Stimulated activated CD8-positive, alpha-beta memory T cell treated with anti-CD3 and anti-CD28 coated beads, Interleukin-4, amount 100 ng/mL, for 1 hour (primary cell): ENCODE measurements at places on chromosomes 5 and 9.
A peak's percentile ranks its signal among the peaks of the same experiment; 100 is the strongest.

DNA sequence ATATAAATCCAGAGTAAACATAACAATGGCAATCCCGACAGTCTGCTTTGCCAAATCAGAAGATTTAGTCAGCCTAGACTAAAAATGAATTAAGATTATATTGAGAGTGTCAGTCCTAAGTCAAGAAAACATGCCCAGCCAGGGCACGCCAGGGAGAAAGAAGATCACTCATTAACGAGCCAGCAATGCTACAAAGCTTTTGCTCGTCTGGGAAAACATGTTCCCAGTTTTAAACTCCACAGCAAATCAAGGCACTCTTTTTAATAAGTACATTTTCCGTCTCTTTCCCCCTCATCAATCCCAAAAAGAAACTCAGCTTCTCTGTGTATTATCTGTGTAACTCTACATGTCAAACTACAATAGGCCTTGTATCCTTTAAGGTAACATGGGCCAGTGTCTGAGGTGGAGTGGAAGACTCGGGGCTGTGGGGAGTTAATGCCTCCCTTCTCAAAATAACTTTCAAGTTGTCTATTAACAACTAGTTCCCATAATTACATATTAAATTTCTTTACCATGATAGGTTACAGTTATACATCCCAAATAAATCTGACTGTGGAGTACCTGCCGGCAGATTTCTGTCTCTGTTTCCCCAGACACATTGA lies 40.9 kb downstream of the NFIB start:
- DNase-seq: no peak

- no peak for DNase-seq
Observed at GRCh38 chr9:13053504-13053903, 226.0 kb downstream of the MPDZ start.

- no peak for DNase-seq
Observed at GRCh38 chr5:68345171-68345570, 129.6 kb downstream of the PIK3R1 start.

GRCh38 chr9:2012347-2012746 lies 2.8 kb upstream of the SMARCA2 start:
- no peak for DNase-seq

DNA sequence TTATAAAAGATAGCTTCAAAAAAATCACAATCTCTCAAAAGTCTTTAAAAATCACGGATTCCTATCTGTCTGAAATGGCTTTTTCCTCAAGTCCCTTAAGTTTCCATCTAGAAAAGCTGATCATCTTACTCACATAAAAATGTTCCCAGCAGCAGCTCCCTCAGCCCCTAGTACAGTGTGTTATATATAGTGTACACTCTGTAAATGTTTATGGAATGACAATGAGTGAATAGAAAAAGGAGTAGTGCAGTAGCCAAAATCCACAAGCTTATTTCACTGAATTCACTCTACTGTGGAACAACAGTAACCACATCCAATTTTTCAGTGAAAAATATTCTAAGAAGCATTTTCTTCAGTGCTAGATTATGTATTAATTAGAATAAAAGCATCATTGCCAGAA lies 609.4 kb downstream of the DTWD2 start:
- DNase-seq: no peak

GRCh38 chr5:30981576-30981975 lies 211.9 kb upstream of the CDH6 start:
- DNase-seq: no peak

GRCh38 chr5:124343451-124343867 lies 403.0 kb downstream of the ZNF608 start:
- DNase-seq: no peak

DNA sequence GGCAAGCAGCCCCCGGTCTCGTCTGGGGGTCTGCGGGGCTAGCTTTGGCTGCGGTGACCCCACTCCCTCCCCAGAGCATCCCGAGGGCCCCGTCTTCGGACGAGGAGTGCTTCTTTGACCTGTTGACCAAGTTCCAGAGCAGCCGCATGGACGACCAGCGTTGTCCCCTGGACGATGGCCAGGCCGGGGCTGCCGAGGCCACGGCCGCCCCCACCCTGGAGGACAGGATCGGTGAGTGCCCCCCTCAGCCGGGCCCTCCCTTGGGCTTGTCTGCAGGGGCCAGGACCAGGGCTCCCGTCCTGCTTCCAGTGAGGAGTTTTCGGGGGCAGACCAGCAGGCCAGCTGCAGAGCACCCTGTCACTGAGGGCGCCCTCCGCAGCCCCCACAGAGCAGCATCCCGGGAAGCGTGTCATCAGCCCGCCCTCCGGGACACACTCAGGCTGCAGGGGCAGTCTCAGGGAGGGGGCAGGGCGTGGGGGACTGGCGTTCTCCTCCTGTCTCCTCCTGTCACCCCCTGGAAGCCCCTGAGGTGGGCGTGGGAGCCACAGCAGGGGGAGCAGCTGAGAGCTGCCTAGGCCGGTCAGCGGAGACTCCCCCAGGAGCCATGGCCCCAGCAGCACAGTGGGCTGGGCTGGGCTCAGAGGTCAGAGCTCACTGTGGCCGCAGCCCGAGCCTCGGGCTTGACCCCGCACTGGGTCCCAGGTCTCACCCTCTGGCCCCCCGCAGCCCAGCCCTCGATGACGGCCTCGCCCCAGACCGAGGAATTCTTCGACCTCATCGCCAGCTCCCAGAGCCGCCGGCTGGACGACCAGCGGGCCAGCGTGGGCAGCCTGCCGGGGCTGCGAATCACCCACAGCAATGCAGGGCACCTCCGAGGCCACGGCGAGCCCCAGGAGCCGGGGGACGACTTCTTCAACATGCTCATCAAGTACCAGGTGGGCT lies 7.7 kb downstream of the DNLZ start:
- DNase-seq: no peak

GRCh38 chr5:159451197-159452052 lies 121.1 kb upstream of the IL12B start:
- no peak for DNase-seq

GRCh38 chr9:20316372-20316771 lies 305.9 kb downstream of the MLLT3 start:
- DNase-seq: no peak

- DNase-seq: no peak
Observed at GRCh38 chr5:57891443-57891842, 408.8 kb upstream of the ACTBL2 start.

DNA sequence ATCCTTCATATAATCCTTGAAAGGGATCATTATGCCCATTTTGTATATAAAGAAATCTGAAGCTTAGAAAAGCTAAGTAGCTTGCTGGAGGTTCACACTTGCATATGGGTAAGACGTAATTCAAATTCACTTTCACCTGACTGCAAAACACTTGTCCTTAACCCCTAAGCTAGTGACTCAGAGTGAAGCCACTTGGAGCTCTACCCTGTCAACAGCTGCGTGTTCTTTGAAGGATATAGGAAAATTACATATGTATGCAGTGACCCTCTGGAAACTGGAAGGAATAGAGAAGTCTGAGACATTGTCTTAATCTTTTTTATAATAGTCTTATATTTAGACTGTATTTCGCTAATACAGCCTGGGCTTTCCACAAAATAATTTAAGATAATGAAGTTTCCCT lies 80.0 kb upstream of the STK32A start:
- no peak for DNase-seq

DNA sequence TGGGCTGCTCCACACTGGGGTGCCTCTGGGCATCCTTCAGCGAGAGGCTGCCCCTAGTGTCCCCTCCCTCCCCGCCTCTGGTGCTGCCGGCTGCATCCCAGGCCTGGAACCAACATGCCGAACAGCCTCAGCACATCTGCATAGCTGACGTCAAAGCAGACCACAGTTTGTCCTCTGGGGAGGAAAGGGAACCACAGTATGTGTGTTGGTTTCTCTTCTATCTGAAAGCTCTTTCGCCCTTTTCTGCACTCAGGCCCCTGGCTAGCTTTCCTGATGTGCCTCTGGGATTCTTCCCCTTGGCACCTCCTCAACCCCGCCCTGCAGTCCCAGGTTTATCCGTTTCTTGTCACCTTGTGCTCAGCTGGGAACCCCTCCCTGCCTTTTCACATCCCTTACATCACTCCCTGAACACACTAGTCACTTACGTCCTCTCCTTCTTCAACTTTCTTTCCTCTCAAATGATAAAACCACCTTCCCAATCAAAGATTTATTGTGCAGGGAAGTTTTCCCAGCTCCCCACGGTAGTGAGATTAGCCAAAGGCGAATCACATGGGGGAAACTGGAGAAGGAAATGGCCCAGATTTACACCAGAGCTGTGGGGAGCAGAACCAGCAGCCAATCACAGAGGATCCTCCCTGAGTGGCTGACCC lies 35.5 kb upstream of the B4GALT1 start:
- peak; percentile 11 for DNase-seq

DNA sequence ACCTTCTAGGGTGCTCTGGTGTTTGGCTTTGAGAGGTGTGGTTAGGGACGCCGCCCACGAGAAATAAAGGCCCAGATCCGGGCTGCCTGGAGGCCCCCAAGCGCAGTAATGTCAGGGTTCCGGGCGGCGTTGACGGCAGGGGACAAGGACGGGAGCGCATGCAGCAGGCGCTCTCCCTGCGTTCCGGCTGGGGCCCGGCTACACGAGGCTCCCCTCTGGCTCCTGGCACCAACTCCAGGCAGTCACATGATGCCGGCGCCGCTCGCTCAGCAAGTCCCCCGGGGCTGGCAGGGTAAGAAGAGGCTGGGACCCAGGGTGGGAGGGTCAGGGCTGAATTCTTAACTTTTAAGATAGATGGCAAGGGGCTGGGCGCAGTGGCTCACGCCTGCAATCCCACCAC lies 28.1 kb downstream of the UBTD2 start:
- no peak for DNase-seq

DNA sequence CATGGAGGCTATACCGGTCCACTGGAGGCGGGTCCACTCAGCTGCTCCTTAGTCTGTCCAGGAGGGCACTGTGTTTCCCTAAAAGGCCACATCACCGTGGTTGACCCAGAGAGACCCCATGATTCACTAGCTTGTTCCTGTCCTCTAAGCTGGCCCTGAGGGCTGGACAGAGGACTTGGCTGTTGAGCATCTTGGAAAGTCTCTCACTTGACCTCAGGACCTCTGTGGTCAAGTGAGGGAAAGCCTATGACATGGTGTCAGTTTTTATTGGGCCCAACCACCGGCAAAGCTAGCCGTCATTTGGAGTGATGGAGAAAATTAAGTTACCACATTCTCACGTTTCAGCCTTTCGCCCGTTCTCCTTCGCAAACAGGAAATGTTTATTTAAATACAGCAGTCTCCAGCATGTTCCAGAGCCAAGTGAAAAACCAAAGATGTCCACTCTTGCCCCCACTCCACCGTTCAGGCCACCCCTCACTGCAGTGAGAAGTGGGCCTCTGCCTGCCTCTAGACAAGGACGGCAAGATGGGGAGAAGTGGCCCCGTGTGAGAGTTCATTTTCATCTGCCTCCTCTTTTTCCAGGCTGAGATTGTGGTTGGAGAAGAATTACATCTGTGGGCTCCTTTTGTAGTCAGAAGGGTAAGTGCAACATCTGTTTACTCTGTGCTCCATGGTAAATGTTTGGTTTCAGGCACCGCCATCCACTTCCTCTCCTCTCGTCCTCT lies 4.4 kb downstream of the SLIT3 start:
- DNase-seq: no peak

DNA sequence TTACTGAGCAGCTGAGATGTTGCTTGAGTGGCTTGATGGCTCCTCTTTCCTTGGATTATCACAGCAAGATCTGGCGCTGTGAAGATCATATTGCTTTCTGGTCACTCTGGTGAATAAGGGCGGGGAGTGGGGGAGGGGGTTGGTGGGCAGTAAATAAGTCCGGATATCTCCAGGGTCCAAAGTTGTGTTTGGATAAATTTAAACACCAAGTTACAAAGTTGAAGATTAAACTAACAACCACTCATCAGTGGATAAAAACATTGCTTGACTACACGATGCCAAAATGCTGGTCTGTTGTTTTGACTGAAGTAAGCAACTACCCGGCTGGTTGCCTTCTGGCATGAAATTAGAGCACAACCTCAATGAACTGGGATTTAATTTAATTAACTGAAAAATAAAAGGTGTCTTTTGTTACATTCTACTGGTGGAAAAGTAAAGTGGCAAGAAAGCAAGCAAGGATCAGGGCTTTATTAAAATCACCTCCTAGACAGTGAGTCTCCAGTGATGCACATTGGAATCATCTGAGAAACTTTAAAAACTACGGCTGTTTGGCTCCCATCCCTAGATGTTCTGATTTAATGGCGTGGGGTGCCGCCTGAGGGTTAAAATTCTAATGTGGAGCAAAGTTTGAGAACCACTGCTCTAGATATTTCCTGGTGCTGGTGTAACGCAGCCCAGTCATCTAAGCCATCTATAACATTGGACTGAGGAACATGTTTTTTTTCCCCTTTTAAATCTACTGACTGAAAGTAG lies 86.7 kb upstream of the AGXT2 start:
- DNase-seq: no peak

- DNase-seq: no peak
Observed at GRCh38 chr5:62168506-62169281, 137.3 kb upstream of the KIF2A start.

- DNase-seq: no peak
Observed at GRCh38 chr5:174319551-174319950, 274.0 kb downstream of the NSG2 start.

DNA sequence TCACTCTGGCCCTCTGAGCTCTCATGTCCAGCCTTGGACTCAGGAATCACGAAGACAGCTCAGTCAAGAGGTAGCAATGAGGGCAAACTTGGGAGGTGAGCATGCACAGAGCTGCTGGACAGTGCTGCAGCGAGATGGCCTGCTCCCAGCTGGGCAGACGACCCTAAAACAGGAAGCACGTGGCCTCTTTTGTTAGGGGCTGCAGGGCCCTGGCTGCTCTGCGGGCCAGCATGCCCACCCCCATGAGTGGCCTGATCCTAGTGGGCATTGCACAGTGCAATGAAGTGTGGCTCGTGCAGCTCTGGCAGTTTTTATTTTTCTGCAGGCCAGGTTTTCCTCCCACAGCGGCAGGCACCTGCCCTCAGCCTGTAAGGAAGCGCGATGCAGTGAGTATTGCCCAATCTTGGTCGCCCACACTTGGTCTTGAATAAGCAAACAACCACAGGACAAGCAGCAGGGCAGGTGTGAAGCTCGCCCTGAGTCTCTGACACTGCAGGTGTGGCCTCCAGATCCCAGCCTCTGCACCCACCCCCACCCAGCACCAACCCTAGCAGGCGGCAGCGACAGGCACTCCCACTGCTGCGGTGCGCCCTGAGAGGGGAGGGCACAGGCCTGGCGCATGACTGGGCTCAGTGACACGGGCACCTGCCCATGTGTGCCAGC lies 60.8 kb downstream of the SEMA4D start:
- DNase-seq: no peak

- no peak for DNase-seq
Observed at GRCh38 chr5:148825716-148826052, 727 bp upstream of the ADRB2 start.

DNA sequence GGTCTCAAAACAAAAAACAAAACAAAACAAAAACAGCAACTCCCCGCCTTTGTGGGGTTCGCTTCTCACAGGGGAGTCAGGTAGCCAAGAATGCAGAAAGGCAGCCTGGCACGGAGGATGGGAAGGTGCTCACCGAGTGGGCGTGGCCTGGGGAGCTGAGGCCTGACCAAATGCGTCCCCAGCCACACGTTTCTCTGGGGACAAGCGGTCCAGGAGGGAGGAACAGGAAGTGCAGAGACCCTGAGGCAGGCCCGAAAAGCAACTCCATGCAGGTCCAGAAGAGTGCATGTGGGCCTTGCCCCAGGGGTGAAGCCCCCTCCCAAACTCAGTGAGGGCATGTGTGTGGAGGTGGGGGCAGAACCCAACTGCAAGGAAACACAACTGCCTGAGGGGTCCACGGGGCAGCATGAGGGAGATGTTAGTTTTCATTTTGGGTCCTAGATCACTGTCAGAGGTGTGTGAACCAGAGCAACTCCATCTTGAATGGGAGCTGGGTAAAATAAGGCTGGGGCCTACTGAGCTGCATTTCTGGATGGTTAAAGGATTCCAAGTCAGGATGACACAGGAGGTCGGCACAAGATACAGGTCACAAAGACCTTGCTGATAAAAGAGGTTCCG lies 2.6 kb upstream of the UAP1L1 start:
- DNase-seq: no peak
